ENCODE measurements at places on chromosomes 1 and 21.
A peak's percentile ranks its signal among the peaks of the same experiment; 100 is the strongest.

DNA sequence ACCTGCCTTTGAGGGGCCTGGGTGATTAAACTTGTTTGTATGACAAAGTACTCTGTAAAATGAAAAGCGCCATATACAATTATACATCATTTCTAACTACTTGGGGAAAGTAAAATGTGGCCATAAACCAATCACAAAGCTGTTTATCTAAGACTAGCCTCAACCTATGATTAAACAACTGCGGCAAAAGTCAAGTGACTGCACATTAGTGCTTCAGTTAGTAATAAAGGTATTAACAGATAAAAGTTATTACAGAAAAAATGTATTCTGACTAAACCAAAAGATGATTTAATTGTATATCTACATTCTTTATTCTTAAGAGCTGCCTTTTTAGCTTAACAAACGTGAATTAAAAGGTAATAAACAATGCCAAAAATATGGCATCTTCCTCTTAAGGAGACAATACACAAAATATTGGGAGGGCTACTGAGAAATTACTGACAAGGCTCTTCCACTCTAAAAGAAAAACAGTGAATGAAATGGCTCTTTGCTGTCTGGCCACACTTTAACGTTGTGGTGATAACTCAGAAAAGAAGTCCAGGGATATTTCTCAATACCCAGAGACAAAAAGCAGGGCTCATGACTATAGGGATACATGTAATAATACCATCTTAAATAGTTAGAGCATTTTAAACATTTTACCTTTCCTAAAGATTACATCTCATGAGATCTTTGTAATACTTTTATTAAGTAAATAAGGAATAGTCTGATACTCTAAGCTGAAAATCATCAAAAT lies 8.6 kb downstream of the ARHGAP29 start:
- DNase-seq: no peak

- DNase-seq: no peak
These were observed 178.8 kb upstream of the ZNF644 start for GRCh38 chr1:91200675-91201074.

DNA sequence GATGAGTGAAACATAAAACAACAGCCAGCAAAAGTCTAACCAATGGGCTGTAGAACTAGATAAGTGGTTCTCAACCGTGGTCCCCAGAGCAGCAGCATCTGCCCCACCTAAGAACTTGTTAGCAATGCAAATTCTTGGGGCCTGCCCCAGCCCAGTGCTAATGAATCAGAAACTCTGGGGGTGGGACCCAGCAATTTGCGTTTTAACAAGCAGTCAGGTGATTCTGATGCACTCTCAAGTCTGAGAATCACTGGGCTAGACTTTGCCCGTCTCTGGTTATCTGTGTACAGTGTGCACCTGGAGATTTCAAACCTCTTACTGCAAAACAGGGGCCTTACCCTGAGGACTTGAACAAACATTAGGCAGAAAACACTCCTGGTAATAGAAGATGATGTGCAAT lies 66.5 kb downstream of the PLXNA2 start:
- DNase-seq: no peak

DNA sequence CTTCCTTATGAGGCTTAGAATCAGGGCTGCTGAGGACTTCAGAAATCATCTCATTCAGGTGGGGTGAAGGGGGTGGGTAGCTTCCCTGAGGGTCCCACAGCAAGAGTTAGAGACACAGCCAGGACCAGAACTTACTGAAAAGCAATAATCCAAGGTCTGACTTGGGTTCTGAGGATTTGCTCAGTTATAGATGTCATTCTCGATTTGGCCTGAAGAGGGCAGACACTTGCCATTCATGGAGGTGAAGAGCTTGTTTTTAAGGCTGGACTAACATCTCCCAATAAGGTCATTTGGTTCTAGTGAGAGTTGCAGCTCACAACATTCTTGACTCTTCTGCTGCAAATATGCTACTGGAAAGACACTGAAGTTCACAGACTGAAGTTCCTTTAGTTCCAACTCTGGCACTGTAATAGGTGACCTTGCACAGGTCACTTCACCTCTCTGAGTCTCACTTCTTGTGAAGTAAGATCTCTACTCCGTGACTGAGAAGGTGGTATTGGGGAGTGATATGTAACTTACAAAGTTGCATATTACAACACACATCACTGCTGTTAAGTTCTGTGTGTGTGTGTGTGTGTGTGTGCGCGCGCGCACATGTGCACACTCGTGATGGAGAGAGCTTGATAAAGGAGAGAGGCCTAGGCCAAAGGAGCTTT lies 69.8 kb upstream of the DIRAS3 start:
- DNase-seq: peak; percentile 80

DNA sequence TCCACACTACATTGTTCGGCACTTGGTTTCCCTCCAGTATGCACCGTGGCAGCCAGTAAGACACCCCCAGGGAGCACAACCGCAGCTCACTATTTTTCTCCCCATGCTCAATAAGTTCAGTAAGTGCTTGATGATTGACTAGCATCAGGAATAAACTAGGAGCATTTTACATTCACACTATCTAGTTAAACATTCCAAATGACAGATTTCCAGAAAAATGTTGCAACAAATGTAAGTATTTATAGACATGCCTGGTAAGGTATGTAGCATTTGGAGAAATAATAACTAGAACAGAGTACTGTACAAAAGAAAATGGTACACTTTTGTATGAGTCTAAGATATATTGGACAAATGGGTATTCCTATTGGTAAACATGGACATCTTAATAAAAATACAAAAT lies 92.9 kb downstream of the SLC45A1 start:
- DNase-seq: no peak

GRCh38 chr1:110012100-110012780 lies 22.2 kb upstream of the STRIP1 start:
- DNase-seq: no peak

GRCh38 chr1:103336408-103336807 lies 189.1 kb upstream of the RNPC3 start:
- no peak for DNase-seq

DNA sequence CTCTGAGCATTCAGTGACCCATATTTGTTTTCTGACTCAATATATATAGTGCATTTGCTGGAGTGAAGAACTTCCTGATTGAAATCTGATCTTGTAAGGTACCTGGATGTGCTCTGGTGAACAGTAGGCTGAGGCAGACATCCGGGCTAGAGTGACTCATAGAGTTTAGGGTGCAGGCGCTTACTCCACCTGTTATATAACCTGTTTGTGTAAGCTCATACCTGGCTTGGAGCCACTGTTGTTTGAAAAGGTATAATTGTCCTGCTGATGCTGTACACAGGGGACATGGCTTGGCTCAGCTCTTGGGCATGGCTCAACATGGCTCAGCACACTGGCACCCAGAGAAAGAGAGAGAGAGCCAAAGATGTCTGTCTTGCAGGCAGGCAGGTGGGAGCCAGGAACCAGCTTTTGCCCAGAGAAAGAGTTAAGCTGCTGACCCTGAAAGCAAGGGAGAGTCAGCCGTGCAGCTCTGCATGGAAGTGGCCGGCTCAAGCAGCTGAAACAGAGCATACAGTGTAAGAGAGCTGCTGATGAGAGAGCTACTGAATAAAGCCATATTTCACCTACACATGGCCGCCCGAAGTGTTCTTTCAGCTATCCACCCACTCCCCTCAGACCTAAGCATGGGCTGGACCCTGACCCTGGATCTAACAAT lies 43.2 kb downstream of the GJA5 start:
- DNase-seq: no peak

GRCh38 chr1:242187171-242187570 lies 188.3 kb upstream of the MAP1LC3C start:
- no peak for DNase-seq

DNA sequence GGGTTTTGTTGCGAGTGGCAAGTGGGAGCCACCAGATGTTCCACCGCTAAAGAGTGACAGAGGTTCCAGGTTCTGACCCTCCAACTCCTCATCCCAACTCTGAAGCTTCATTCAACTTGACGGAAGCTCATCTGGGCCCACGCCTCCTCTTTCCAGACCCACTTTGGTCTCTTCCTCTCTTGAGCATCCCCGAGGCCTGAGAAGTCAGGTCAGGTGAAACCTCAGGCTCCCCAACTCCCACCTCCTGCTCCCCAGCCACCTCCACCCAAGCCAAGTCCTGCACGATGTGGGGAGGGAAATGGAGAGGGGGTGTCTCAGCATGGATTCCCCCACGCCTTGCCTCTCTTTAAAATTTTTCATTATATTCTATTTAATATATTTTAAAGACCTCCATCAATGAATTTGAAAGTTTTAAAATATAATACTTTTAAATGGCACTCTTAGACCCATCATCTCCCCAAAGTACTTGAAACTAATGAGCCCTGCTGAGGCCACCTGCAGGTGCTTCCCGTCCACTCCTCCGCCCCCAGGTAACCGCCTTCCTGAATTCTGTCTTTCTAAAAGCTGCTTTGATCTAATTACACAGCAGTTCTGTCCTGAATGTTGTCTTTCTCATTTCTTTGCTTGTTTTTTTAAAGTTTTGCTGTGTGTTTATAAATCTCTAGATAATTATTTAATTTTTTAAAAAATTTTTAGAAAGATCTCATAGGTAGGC lies 238.1 kb downstream of the KAZN start:
- DNase-seq: no peak

- no peak for DNase-seq
These were observed 14.1 kb upstream of the CTH start for GRCh38 chr1:70397013-70397412.

DNA sequence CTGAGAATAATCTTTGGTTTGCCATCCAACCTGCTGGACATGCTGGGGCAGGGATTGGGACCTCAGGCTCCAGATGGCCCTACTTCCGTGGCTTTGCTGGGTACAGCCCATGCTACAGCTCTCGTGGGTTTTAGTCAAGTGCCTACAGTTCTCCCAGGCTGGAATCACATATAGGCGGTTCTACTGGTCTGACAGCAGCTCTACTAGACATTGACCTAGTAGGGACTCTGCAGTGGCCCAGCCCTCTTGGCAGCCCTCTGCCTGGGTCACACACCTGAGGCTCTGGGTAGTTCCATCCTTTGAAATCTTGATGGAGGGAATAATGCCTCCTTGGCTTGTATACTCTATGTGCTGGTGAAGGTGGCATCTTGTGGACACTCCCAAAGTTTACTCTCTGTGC lies 72.2 kb downstream of the PGM1 start:
- DNase-seq: no peak

DNA sequence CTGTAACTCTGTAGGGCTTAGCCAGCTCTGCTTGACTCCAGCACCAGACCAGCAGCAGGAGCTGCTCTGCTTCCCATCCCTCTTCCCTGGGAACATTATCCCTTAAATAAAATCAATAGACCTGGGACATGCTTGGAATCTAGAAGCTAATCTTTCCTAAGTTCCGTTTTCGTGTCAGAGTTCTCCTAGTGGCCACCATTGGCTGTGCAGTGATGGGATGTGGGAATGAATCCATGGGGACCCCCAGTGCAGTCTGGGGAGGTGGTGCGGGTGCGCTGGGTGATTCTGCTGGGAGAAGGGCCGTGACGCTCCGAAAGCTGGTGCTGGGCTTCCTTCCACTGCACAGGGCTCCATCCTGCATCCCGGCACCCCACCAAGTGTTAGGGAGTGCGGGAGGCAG lies 202.7 kb downstream of the CAMTA1 start:
- no peak for DNase-seq

GRCh38 chr1:158374860-158375259 lies 21.2 kb downstream of the CD1E start:
- DNase-seq: no peak

- DNase-seq: no peak
These were observed 7.9 kb upstream of the IER5 start for GRCh38 chr1:181080556-181080955.

DNA sequence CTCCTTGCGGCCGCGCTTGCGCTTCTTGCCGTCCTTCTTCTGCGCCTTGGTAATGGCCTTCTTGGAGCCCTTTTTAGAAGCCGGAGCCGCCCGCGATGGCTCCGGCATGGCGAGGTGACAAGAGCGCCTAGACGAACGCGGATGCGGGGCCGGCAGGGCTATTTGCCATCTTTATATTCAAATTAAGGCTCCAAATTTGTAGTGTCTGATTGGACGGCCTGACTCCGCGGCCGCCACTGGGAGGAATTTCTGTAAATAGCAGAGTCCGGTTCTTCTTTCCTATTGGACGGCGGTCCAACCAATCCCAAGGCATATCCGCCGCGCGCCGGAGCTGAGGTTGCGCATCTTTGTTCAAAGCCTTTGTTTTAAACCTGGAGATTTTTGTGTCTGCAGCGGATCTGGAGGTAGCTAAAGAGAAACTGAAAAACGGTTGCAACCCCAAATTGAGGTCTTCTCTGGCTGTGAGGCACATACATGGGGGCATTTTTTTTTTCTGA lies 22.6 kb upstream of the RNF187 start:
- peak; percentile 51 for DNase-seq

GRCh38 chr21:41927727-41928409 lies 25.9 kb downstream of the C2CD2 start:
- DNase-seq: no peak

- no peak for DNase-seq
These were observed 10.1 kb downstream of the FMO5 start for GRCh38 chr1:147214842-147215539.

DNA sequence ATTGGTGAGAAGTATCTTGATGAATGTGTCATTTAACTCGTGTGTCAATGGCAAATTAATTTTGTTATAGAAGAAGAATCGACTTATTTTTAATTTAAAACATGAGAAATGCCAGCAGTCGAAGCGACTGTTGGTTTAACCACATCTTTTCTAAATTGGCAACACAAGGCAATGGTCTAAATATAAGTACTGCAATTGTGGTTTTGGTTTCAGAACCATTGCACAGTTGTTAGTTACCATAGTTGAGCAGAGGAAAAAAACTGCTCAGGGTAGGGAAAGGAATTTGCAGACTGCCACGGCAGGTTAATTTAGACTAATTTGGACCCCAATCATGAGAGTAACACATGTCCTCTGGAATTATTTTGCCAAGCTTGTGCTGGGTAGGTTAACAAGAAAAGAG lies 185.6 kb upstream of the RUNX1 start:
- DNase-seq: no peak

DNA sequence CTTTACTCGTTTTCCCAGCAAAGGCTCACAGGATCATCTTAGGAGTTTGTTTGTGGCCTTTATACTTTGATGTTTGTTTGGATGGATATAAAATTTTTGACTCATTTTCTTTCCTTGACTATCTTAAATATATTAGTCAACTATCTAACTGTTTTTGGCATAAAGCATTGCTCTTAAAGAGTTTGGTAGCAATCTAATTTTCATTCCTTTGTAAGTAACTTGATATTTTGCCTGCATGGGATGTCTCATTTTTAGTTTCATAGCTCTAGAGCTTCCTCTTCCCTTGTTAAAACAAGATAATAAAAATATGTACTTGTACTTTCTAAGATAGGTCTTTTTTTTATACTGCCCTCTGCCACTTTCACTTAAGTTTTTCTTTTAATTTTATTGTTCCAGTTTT lies 161.9 kb downstream of the MAGI3 start:
- no peak for DNase-seq

DNA sequence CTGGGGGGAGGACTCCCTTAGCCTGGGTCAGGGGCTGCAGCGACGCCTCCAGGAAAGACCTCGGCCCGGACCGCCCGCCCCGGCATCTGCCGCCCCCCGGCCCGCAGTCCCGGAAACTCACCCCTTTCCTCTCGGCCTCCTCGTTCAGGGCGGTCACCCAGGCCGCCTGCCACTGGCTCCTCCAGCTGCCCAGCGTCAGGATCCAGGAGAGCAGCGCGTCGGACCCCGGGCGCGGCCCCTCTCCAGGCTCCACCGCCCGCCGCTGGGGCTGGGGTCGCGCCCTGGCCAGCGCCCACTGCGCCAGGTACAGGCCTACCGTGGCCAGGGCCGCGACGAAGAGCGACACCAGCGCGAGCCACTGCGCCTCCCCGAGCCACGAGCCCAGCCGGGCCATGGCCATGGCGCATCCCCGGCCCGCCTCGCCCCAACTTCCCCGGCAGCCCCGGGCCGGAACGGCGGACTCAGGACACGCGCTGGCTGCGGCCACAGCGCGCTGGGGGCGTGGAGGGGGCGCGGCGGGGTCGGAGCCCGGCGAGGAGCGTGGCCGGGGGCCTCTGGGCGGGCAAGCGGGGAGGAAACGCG lies 478 bp downstream of the C2CD2 start:
- DNase-seq: no peak
